Head of caudate nucleus (tissue), 42 donors: ENCODE measurements at places on chromosomes 12 and 14.

DNA sequence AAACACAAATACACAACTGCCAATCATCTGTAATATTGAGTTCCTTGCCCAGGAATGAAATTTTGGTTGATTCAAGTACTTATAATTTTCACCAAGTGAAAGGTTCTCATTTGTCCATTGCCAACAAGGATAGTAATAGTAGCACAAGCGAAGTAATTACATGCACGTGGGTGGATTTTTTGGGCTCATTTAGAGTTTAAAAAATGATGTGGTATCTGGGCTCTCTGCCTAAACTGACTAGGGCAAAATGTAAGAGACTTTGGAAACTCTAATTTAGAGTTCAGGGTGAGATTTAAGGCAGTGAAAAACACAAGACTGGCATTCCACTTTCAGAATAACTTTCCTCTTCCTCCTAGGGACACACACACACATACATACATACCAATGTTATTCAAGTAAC is 111.7 kb downstream of the MYRFL start:
- no peak for DNase-seq

- DNase-seq, result no peak
Measured at GRCh38 chr12:76421046-76421445, 72.8 kb upstream of the BBS10 start.

GRCh38 chr14:21749306-21749868 is 75.8 kb upstream of the OR4E1 start:
- no peak for DNase-seq

DNA sequence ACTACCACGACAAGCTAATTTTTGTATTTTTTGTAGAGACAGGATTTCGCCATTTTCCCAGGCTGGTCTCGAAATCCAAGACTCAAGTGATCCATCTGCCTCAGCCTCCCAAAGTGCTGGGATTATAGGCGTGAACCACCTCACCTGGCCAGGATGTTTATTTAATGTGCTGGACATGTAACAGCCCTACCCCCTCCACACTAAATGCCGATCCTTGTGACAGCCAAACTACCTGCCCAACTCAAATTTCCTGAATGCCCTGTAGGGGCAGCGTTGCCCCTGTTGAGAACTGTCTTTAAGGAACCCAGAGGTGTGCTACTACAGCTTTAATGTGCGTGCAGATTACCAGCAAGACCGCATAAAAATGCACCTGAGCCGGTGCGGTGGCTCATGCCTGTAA is 48.1 kb downstream of the KCNK13 start:
- no peak for DNase-seq

- DNase-seq, result no peak
Measured at GRCh38 chr12:46087916-46088439, 97.6 kb upstream of the SCAF11 start.

DNA sequence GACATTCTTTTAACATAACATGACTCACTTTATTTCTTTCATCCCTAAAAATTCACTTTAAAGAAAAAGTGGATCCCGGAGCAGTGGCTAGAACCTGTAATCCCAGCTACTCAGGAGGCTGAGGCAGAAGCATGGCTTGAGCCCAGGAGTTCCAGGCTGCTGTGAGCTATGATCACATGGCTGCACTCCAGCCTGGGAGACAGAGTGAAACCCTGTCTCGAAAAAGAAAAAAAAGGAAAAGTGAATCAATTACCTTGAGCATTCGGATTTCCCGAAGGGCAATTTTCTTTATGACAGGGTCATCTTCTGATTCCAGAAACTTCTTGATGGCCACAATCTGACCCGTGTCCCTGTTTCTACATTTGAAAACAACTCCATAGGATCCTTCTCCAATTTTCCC is 1.2 kb downstream of the CDKL1 start:
- no peak for DNase-seq

DNA sequence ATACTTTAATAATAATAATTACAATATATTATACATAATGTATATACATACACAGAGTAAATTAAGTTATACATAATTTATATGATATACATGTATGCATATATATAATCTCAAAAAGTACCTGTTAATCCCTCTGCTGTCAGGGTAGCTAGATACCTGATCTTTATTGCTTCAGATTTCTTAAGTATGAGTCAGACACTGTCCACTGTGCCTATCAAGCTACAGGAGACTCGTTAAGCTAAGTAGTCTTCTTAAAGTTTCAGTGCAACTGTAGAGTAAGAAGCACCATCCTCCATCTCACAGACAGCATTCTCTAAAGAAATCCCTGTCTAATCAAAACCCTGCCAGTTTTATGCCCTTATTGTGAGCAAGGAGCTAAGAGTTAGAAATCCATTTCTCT is 428.7 kb downstream of the RERGL start:
- DNase-seq, result no peak

DNA sequence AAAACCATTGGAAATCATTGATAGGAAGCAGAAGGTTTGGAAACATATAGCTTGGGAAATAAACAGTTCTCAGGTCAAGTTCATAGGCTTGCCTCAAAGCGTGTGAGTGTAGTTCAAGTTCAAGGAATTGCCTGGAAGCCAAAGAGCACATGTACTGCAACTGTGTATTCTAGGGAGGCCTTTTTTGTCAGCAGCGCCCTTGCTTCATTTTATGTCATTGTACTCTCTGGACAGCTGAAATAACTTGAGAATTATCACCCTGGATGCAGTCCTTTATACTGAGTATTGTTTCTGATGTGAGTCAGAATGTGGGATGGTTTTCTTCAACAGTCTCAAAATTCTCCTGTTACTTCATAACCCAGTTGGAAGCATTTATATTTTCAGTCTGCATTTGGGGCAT is 16.0 kb upstream of the EVL start:
- DNase-seq, result no peak
